ENCODE measurements at places on chromosomes 5 and 9.

DNA sequence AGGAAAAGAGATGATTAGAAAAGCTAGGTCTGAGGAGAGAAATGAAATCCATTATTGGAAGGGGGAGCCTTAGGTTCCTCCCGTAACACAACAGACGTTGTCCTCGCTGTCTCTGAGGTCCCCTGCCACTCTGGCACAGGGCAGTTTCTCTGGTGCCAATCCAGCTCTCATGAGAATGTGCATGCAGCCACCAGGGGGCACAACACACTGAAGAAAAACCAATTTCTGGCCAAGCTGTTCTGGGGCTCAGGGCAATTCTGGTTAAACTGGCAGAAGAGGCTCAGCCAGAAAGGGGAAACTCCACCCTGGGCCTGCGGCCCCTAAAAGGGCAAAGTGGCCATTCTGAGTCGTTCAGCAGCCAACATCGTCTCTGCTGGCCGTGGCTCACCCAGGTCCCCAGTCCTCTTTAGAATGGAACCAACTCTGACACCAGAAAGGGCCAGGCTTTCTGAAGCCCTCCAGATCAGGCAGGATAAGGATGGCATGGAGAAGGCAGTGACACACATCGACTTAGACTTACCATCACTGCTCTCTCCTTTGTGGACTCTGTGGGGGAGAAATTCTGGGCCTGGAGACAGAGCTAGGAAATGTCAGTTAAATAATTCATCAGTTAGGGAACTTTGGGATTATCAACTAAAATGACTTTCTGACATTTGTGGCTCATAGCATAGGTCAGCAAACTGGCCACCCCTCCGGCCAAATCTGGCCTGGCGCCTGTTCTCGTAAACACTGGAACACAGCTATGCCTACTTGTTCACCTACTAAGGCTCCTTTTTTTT, 58.5 kb upstream of the GOLPH3 start:
- DNase-seq = peak; percentile 66

DNA sequence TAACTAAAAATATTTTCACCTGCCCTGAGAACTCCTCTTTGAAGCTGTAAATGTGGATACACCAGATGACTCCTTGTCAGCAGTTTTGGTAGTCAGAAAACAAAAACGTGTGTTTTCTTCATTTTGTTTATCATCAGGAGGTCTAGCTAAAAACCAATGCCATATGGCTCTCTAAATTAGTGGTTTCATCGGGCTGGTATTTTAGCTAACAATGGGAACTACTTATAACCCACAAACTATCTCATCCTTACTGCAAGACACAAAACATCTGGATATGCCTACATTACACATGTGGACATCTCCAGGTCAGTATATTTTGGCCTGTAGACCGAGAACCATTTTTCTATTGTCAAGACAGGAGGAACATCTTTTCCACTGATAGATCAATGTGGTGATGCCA, 56.2 kb downstream of the GAS1 start:
- no peak for DNase-seq

DNA sequence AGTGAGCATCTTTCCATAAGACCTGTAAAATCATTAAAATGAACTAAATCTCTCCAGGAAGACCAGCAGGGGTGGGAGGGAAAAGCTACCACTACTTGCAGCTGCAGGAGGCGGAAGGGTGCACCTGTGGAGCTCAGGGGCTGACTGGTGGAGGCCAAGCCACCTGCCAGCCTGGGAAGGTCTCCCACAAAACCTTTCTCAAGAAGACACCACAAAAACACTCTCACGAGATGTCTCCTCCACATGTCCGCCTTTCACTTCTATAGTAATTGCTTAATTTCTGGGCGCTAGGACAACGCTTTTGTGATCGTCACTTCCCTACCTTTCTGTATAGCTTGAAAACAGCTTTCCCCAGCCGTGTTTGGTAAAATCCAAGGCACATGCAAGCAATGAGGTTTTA, 114.4 kb downstream of the ROR2 start:
- DNase-seq = no peak

DNA sequence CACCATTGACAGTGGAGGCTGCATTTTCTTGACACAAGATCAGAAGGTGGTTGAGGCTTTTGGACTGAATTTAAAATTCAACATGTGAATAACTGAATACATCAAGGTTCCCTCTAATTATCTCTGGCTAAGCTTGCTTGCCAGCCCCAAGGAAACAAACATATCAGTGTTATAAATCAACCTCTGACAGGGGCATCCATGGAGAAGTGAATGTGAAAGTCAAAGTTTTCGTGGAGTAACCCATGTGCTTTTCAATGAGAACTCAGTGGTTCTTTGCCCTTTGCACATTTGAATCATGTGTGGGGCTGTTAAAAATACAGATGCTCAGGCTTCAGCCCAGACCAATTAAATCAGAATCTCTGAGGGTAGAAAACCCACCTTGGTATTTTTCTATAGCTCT, 128.9 kb downstream of the LRRC70 start:
- no peak for DNase-seq

GRCh38 chr5:31421806-31422586, 109.9 kb downstream of the DROSHA start:
- DNase-seq = no peak

GRCh38 chr5:90472783-90473395, 1.7 kb downstream of the MBLAC2 start:
- DNase-seq = no peak

GRCh38 chr5:135821061-135821801, 13.2 kb upstream of the SLC25A48 start:
- no peak for DNase-seq

DNA sequence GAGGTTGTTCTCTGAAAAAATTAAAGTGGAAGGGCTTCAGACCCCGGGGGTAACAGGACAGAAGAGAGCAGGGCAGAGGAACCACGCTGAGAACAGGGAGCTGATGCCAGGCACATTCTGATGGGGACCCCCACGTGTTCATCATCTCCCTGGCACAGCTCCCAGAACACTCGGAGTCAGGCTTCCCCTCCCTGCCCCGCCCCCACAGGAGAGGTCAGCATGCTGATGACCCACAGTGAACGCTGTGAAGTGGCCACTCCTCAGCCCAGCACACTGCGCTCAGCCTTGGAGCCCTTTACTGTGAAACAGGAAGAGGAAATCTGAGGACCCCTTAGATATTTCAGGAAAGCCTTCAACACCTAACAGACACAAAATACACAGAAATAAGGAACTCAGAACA, 16.4 kb downstream of the RETREG1 start:
- no peak for DNase-seq

Data from 8988T (cell line).